GM20000 (cell line): ENCODE measurements at places on chromosomes 12 and 14.

DNA sequence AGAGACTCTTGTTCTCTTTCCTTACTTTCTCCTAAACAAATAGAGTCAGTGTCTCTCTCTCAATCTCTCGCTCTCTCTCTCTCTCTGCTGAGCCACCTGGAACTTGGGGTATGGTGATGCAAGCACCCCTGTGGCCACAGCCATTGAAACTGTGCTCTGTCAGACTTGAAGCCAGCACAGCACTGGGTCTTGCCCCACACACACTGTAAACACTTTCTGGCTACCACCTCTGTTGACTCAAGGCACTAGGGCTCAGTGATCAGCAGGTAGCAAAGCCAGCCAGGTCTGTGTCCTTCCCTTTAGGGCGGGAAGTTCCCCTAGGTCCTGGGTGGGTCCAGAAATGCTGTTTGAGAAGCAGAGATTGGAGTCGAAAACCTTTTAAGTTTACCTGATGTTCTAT lies 125.9 kb upstream of the GARIN6 start:
- DNase-seq = no peak

DNA sequence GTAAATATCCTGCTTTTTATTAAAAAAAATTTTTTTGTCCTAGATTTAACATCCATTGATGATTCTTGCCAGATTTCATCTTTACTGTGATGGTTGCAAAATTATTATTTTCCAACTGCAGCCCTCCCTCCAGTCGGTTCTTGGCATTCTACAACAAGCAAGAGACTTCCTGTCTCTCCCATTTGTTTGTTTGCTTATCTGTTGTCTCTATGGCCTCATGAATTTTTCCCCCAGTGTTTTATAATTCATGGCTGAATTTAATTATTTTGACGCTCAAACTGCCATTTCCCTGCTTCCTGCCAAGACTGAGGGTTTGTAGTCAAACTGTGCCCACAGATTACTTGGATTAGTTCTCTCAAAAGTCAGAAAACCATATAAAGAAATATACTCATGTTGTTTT lies 25.9 kb downstream of the CGRRF1 start:
- DNase-seq = no peak

- DNase-seq = no peak
Observed at GRCh38 chr12:49260166-49260565, 4.7 kb upstream of the TUBA1C start.

GRCh38 chr14:32727832-32728231 lies 210.8 kb upstream of the NPAS3 start:
- DNase-seq = no peak

- DNase-seq = no peak
Observed at GRCh38 chr12:92468358-92469020, 234.3 kb upstream of the PLEKHG7 start.

DNA sequence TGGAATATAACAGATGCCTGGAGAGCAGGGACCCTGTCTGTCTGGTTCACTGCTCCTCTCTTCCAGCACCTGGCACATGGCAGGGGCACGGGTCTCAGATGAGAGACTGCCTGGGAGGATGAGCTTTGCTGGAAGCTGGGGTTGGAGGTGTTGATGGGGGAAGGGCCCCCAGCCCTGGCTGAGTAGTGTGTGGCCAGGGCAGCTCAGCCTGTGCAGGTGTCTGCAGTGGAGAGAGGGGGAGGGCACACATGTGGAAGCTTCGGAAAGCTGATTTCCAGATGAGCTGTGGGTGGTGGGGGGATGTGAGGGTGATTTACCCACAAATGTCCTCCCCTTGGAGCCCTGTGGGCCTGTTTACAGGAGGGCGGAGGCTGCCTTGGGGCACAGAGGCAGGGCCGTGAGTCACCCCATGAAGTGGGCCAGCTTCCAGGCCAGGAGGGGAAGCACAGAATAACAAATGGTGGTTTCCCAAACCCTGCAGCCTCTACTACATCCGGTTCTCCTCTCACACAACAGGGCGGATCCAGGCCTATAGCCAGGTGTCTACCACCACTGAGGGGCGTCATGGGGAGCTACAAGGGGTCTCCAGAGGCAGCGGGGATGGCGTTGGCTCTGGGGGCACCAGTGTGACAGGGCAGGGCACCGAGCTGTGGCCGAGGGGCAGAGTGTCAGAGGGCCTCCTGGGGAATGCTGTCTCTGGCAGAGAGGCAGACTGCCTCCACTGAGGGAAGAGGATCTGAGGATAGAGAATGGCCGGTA lies 11.0 kb downstream of the KRT7 start:
- DNase-seq = peak; percentile 90

GRCh38 chr12:107474099-107474498 lies 211.5 kb upstream of the PWP1 start:
- no peak for DNase-seq

GRCh38 chr14:96827290-96827689 lies 30.1 kb downstream of the VRK1 start:
- DNase-seq = no peak

DNA sequence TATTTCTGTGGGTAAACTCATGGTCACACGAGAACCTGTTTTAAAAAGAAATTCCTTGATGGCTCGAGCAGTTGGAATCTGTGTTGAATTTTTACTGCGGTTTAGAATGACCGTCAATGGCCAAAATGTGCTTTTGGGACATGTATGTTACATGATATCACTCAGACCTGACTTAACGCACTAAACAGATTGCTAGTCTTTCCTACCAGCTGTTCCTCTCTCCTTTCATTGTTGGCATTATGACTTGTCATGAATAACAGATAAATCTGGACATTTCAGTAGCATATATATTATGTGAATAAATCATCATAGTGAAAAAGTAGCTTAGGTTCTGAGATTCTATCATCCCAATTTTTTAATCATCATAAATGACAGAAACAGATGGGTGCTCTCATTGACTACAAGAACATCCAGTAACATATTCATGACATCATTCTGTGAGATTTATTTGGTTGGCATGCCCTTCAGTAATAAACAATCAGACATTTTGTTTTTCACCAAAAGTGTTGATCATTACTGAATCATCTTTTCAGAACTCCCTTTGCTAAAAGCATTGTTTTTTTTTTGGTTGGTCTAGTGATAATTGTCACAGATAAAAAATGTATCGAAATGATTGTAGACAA lies 57.9 kb upstream of the NAV3 start:
- no peak for DNase-seq

DNA sequence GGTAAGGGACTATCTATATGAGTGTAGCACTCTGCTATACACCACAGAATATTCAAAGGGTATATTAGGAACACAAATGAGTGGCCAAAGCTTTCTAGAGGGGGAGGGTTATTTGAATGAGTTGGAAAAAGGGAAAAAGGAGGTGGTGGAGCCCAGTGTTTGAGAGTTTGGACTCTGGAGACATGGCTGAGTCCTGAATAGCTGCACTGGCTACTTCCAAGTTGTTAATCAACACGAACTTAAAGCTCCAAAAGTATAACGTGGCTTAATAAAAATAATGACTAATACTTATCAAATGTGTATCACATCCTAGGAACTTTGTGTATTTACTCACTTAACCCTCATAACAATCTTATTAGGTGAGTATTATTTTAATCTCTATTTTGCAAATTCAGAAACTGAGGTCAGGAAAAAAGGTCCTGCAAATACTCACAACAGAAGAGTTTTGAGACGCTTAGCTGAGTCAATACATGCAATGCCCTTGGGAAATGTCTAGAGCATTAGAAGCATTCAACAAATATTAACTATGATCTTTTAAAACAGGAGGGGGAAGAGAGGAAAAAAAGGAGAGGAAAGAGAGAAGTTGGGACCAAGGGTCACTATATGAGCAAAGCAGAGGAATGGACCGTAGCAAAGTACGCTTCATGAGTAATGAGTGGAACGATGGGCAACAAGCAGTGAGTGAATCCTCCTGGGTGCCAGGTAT lies 189.5 kb upstream of the HMGA2 start:
- no peak for DNase-seq

GRCh38 chr12:84857525-84858208 lies 54.9 kb downstream of the SLC6A15 start:
- no peak for DNase-seq
